ENCODE measurements at places on chromosomes 6 and 20. TPM values are rescaled to one million over a fixed set of nuclear protein-coding genes. Genes with fewer than 3 reads are reported as not detected.

NKX2-2 gene
- 0.56 TPM for total RNA-seq

FKBP1C gene
- 0.14 TPM for total RNA-seq

OXT gene
- not detected for total RNA-seq

BHLHE23 gene
- not detected for total RNA-seq

GSTA2 gene
- 0.37 TPM for total RNA-seq

SLC44A4 gene
- total RNA-seq = not detected

NTSR1 gene
- not detected for total RNA-seq

PRDM13 gene
- not detected for total RNA-seq
